ENCODE measurements at places on chromosomes 2 and 18. TPM values are rescaled to one million over a fixed set of nuclear protein-coding genes. Genes with fewer than 3 reads are reported as not detected.

Gene FBXO41
- total RNA-seq, result 14.3 TPM

Gene TEX44
- total RNA-seq, result not detected

Gene ABCG8
- not detected for total RNA-seq

Gene ERBB4
- 0.34 TPM for total RNA-seq

Gene GAL3ST2
- not detected for total RNA-seq

Gene VWC2L
- not detected for total RNA-seq

Gene SNRNP27
- total RNA-seq, result 40.5 TPM

Gene CREG2
- 2.2 TPM for total RNA-seq

Gene GATA6
- 0.09 TPM for total RNA-seq

Gene DNAJC5G
- 1.4 TPM for total RNA-seq

Gene EMILIN1
- 2.9 TPM for total RNA-seq

Gene TUBA4B
- not detected for total RNA-seq

Gene MAP3K19
- not detected for total RNA-seq

Gene DUSP19
- total RNA-seq, result 2.3 TPM

Gene TPO
- total RNA-seq, result not detected

Gene CHAC2
- total RNA-seq, result 11.7 TPM

Gene ZNF892
- total RNA-seq, result 10.8 TPM

Gene GPR155
- total RNA-seq, result 2.1 TPM
